ENCODE measurements at places on chromosomes 11 and 22.

DNA sequence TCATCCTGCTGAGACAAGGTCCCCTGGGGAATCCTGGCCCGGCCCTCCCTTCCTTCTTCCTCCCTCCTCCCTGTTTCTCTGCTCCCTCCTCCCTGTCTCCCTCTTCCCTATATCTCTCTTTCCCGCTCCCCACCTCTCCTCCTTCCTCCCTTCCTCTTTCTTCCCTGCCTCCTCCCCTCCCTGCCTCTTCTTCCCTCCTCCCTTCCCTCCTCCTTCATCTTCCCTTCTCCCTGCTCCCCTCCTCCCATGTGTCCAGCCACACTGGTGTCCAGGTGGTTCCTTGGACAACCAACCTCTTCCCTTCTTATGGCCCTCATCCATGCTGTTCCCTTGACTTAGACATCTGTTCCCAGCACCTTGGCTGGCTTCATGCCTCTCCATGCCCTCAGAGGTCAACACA is 258.1 kb downstream of the MN1 start:
- no peak for DNase-seq

DNA sequence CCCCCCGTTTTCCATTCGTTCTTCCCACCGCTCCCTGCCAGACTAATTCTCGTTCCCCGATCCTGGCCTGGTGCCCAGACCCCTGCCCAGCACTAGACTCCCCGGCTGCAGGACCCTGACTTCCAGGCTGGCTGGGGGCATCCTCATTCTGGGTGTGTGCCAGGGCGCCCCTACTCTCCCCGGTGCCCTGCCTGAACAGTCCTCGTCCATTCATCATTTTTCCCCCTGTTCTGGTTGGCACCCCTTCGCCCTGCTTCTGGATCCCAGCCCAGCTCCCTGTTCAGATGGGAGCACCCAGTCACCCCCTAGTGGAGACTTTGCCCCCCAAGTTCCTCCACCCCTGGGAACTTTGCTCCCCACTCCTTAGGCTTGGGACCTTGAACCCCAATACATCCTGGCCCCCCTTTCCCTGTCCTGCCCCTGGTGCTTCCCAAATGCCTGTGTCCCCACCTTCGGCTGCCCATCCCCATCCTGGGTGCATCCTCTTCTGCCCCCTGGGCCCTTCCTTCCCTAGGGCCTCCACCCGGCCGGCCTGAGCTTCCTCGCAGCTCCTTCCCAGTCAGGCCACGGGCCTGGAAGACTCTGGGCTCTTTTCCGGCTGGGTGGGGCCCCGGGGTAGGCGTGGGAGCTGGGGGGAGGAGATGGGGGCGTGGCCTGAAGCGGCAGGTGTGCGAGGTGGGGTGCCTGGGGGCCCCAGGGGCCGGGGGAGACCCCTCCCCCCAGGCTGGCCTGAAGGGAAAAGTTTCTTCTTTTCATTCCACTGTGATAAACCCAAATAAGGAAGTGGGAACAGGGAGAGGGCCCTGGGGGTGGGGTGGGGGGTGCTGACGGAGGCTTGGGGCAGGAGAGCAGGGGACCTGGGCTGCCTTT is 908 bp downstream of the PLCB3 start:
- DNase-seq, result no peak

GRCh38 chr22:27799015-27799826 is 2.3 kb downstream of the MN1 start:
- peak; percentile 42 for DNase-seq

GRCh38 chr11:92819830-92820229 is 149.6 kb upstream of the MTNR1B start:
- no peak for DNase-seq

DNA sequence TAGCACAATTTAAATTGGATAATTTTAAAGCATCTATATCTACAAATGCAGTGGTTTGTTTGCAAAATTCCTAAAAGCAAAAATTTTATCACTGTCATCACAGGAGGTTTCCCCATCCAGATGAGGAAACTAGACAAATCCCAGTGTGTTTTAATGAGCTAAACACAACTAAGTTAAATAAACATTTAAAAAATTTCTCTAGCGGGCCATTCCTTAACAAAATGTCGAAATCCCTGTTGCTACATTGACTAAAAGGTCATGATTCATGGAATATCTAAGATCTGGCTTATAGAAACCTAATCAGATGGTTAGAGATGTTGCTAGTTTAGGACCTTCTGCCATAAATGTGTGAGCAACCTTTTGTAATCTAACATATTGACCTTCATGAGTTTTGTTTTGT is 107.3 kb upstream of the BDNF start:
- no peak for DNase-seq

- no peak for DNase-seq
Measured at GRCh38 chr22:46406349-46406748, 70.8 kb downstream of the TRMU start.

DNA sequence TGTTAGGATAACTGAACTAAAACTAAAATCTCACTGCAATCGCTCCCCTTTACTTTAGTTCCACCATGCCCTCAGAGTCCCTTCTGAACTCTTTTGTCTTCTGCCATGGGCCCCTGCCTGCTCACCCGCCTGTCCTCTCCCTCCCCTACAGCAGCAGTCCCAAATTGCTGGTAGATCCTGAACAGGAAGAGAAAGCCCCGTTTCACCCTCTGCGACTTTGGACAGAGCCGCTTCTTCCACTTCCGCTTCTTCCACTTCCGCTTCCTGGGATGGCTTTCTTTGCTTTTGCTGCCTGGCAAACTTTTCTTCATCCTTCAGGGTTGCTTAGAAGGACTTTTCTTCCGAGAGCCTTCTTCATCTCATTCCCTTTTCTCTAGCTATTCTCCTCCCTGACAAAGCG is 35.7 kb upstream of the TLCD5 start:
- DNase-seq, result no peak

GRCh38 chr22:48943567-48944432 is 883.9 kb downstream of the BRD1 start:
- DNase-seq, result no peak

- no peak for DNase-seq
Measured at GRCh38 chr11:62545437-62546243, 966 bp downstream of the AHNAK start.

DNA sequence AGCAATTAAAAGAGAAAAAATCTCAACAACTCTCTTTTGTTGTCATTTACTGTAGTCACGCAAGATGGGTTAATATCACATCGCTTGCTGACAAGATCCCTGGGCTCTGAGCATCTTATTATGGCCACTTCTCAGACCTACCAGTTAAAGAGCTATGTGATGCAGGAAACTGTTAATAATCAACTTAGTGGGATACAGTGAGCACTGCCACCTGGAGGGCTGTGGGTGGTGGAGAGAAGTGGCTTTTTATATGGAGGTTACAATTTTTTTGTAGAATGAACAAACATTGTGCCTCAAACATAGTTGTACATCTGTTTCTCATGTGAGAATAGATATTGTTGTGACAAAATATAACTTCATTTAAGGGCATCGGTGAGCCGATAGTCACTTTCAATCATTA is 181.0 kb downstream of the TENM4 start:
- DNase-seq, result no peak

DNA sequence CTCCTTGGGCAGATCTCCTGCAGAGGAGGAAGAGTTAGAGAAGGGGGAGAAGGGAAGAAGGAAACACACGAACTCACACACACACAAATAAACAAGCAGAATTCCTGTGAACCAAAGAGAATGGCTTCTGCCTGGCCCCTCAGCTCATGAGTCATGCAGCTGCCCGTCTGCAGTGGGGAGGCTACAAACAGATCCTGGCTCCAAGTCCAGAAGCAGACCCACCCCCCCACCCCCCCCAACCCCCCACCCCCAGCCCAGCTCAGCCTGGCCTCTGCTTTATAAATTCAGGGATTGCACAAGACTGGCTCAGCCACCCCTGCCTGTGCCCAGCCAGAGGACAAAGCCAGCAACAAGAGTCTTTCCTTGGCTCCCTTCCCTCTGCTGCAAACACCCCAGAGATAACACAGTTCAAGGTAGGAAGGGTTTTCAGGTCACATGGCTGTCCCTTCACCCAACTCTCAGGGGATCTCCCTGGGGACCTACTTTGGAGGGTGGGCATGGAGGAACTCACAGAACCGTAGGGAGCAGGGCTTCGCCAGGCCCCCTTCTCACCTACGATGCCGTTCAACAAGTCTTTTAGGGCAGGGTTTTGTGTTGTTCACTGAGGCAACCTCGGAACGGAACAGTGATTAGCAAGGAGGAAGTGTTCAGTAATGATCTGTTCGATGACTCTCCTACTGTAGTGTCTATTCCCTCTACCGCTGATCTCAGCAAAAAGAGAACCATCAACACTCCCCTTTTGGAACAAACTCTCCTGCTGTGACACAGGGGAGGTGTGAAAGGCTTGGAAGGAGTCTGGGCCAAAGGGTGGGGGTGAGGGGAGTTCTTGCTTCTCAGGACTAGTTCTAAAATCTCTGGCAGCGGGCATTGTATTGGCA is 35.5 kb downstream of the RPL27A start:
- DNase-seq, result no peak

DNA sequence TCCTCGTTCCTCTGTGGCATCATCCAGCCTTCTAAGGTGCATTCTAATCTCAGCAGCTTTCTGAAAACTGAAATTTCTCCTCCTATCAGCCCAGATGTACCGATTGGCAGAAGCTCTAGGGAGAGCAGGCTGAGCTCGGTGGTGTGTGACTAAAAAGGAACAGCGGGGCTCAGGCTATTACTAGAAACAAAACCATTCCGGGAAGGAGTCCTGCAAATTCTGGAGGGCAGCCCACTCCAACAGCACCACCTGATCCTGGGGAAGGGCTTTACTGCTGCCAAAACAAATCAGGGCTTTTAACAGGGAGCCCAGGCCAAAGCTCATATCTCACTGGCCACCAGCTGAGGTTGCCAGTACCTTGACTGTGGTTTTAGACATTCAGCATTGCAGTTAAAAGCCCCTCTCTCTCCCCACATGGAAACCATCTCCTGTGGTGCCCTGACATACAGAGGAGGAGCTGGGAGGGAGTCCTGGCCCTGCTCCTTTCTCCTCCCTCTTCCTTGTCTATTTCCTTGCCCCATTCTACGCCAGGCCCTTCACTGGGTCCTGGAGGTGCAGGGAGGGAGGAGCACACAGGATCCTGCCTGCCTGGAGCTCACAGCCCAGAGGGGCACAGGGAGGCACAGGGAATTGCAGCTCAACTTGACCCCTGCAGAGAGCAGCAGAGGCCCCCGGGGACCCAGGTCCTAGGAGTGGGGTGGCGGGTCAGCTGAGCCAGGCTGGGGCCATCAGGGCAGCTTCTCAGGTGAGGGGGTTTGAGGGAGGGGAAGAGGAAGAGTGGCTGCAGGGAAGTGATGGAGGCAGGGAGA is 889 bp downstream of the PLAAT4 start:
- DNase-seq, result no peak

GRCh38 chr11:84522331-84522730 is 1104.8 kb downstream of the DLG2 start:
- DNase-seq, result no peak

DNA sequence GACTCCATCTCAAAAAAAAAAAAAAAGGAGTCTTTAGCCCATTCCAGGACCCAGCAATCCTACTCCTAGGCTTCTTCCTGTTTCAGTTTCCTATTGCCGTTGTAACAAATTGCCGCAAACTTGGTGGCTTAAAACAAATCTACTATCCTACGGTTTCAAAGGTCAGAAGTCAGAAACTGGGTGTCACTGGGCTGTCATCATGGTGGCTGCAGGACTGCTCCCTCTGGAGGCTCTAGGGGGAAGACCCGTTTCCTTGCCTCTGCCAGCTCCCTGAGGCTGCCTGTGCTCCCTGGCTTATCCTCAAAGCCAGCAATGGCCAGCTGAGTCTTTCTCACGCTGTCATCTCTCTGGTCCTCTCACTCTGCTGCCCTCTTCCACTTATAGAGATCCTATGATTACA is 8.7 kb upstream of the DAGLA start:
- no peak for DNase-seq

DNA sequence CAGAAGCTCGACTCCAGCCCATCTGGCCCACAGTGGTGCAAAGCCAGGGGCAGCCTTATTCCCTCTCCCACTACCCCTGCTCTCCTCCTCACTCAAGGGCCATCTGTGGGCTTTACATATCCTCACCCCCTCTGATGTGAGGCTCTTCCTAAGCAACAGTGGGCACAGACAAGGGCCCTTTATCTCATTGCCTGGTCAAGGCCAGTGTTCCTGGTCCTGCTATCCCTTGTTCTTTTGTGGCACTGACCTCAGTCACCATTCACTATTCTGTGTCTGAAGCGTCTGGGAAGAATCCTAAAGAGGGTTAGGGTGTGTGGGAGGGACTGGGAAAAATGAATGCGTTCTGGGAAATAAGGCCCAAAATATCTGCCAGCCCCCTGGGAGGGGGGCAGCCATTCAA is 7.3 kb downstream of the DNAL4 start:
- DNase-seq, result no peak

- DNase-seq, result no peak
Measured at GRCh38 chr22:24107661-24108060, 73.6 kb upstream of the SUSD2 start.

GRCh38 chr11:27795955-27796861 is 96.0 kb upstream of the BDNF start:
- peak; percentile 99 for DNase-seq

GRCh38 chr11:820655-821511 is 2.2 kb downstream of the PNPLA2 start:
- no peak for DNase-seq

DNA sequence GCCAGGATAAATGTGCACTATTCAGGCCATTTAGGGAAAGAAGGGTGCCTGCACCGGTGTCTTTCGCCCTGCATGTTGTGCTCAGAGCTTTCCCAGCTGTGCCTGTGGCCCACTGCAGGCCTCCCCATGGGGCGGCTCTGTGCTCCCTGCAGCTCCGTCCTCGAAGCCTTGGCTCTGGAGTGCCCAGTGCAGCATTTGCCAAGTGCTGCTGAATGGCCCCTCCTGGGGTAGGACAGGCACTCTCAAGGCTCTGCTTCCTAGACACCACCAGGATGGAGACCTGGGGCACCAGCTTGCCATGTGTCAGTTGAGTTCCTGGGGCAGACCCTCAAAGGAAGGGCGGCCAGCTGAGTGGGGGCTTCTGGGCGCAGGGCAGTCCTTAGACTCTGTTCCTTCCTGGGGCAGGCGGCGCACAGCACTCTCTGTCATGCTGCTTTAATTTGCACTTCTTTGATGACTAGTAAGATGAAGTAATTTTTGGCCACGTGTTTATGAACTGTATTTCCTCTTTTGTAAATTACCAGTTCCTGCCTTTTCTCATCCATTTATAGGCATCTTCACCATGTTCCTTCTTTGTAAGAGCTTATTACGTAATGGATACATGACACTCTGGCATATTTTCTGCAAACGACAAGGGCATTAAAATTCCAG is 32.1 kb upstream of the GNB1L start:
- no peak for DNase-seq

GRCh38 chr11:74341921-74342320 is 30.5 kb upstream of the P4HA3 start:
- DNase-seq, result no peak

DNA sequence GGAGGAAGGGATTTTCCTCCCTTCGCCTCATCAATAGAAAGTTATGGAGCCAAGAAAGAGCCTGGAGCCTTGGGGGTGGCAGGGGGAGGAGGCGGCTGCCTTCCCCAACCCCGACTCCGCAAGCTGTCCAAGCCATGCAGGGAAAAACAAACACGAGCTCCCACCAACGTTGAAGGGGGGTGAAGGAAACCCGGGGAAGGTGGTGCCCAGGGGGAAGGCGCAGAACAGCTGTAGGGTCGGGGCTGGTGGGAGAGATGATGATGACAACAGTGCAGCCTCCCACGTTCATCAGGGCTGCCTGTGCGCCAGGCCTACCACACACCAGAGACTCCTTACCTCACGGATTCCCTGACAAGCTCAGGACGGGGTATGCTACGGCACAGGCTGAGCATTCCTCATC is 73.5 kb downstream of the SCUBE1 start:
- no peak for DNase-seq

Data from NCI-H748 treated with DMSO at 0.1 percent for 48 hours (cell line).